Aorta (tissue), 5 donors: ENCODE measurements at places on chromosomes 4 and X. TPM values are rescaled to one million over a fixed set of nuclear protein-coding genes. Genes with fewer than 3 reads are reported as not detected.

LEF1 gene
- 5.8 TPM for total RNA-seq

DNA sequence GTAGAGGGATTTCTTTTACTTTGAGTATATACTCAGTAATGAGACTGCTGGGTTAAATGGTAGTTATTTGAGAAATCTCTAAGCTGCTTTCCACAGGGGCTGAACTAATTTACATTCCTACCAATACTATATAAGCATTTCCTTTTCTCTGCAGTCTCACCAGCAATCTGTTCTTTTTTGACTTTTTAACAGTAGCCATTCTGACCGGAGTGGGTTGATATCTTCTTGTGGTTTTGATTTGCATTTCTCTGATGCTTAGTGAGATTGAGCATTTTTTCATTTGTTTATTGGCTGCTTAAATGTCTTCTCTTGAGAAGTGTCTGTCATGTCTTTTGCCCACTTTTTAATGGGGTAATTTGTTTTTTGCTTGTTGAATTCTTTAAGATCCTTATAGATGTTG, 43.3 kb downstream of the SPCS3 start:
- no peaks in the 10 kb centered on the region for H3K4me1 ChIP-seq
- no peak overlapping the region for H3K27ac ChIP-seq
- DNase-seq = no peak
- H3K27me3 ChIP-seq = no peaks in the 10 kb centered on the region
- no peaks in the 10 kb centered on the region for H3K36me3 ChIP-seq

DNA sequence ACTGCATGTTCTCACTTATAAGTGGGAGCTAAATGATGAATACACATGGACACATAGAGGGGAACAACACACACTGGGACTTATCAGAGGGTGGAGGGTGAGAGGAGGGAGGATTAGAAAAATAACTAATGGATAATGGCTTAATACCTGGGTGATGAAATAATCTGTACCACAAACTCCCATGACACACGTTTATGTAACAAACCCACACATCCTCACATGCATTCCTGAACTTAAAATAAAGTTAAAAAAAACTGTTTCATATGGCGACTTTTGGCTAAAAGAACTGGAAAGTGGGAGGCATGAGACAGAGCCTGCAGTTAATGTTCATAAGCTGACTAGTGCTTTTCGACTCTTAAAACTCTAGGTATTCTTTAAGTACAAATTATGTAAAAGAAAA, 98.9 kb upstream of the NPFFR2 start:
- H3K27me3 ChIP-seq = no peaks in the 10 kb centered on the region
- no peak overlapping the region for H3K27ac ChIP-seq
- no peaks in the 10 kb centered on the region for H3K4me1 ChIP-seq
- no peak for DNase-seq
- H3K4me3 ChIP-seq = no peak overlapping the region

- DNase-seq = no peak
- no peak overlapping the region for H3K27ac ChIP-seq
- H3K27me3 ChIP-seq = no peaks in the 10 kb centered on the region
Measured at GRCh38 chr4:98027827-98028226, 115.4 kb downstream of the STPG2 start.

BMP3 gene
- 1.3 TPM for total RNA-seq

GRCh38 chr4:27214010-27214409, 353.4 kb downstream of the STIM2 start:
- H3K27ac ChIP-seq = no peak overlapping the region
- DNase-seq = no peak
- H3K4me3 ChIP-seq = no peak overlapping the region
- no peaks in the 10 kb centered on the region for H3K27me3 ChIP-seq
- peaks cover 3% of the 10 kb centered on the region for H3K4me1 ChIP-seq

STOX2 gene
- 5.7 TPM for total RNA-seq

PSAPL1 gene
- total RNA-seq = not detected

- DNase-seq = no peak
- no peaks in the 10 kb centered on the region for H3K27me3 ChIP-seq
- H3K4me3 ChIP-seq = no peak overlapping the region
Measured at GRCh38 chr4:138200236-138200590, 41.9 kb downstream of the SLC7A11 start.

DNA sequence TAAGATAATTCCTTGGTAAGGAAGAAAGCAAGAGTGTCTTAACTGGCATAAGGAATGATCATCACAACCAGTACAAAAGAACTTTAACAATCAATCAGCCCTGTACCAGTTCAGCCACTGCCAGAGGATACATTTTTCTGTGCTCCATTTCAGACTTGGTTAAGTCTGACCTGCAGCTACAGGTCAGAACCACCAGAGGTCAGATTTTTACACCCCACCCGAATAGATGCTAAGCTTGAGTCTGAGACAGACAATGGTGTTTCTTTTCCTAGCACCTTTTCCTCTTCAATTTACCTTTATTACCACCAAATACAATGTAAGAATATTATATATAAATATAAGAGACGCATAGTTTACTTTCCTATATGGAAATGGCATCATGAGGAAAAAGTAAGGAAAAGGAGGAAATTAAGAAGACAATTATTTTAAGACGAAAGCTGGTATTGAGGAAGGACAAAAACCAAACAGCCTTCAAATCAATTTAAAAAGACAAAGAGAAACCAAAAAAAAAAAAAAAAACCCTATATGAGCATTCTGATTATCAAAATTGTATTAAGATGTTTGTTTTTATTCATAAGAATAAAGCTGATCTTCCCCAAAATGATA, 215.3 kb upstream of the TTC29 start:
- no peak overlapping the region for H3K27ac ChIP-seq
- no peaks in the 10 kb centered on the region for H3K4me1 ChIP-seq

CXXC4 gene
- total RNA-seq = 0.93 TPM

- H3K27ac ChIP-seq = no peak overlapping the region
- no peaks in the 10 kb centered on the region for H3K27me3 ChIP-seq
- H3K4me3 ChIP-seq = no peak overlapping the region
- H3K4me1 ChIP-seq = peaks cover 2% of the 10 kb centered on the region
Measured at GRCh38 chrX:10512741-10513140, 107.6 kb downstream of the MID1 start.

DNA sequence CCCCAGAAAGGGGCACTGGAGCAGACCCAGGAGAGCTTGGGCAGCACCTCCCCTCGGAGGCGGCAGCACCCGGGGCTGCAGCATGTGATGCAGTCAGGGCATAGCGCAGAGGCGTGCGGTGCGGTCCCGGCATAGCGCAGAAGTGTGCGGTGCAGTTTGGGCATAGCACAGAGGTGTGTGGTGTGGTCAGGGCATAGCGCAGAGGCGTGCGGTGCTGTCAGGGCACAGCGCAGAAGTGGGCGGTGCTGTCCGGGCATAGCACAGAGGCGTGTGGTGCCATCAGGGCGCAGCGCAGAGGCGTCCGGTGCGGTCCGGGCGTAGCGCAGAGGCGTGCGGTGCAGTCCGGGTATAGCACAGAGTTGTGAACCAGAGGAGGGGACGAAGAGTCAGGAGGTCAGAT, 42.8 kb downstream of the ADRA2C start:
- no peaks in the 10 kb centered on the region for H3K27me3 ChIP-seq
- no peaks in the 10 kb centered on the region for H3K36me3 ChIP-seq
- peak; percentile 16 for DNase-seq
- H3K27ac ChIP-seq = no peak overlapping the region
- no peak overlapping the region for H3K4me3 ChIP-seq

LDB2 gene
- 91.5 TPM for total RNA-seq

DNA sequence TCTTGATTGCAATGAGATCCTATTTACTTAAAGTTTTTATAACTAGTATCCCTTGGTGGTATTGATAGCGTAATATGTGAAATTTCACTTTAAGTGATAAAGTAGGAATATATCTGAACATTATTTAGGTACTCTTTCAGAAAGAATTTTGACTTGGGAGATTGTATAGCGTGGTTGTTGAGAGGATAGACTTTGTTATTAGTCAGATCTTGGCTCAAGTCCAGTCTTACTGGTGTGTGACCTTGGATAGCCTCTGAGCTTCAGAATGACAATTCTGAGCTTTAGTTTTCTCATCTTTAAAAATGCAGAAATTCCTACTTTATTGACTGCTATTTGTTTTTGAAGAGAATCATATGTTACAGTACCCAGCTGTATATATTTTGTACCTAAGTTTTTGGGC, 32.6 kb downstream of the DCK start:
- no peaks in the 10 kb centered on the region for H3K27me3 ChIP-seq
- H3K27ac ChIP-seq = no peak overlapping the region
- H3K4me1 ChIP-seq = no peaks in the 10 kb centered on the region
- H3K4me3 ChIP-seq = no peak overlapping the region
- DNase-seq = no peak
- H3K36me3 ChIP-seq = no peaks in the 10 kb centered on the region

MAGEA4 gene
- not detected for total RNA-seq

DNA sequence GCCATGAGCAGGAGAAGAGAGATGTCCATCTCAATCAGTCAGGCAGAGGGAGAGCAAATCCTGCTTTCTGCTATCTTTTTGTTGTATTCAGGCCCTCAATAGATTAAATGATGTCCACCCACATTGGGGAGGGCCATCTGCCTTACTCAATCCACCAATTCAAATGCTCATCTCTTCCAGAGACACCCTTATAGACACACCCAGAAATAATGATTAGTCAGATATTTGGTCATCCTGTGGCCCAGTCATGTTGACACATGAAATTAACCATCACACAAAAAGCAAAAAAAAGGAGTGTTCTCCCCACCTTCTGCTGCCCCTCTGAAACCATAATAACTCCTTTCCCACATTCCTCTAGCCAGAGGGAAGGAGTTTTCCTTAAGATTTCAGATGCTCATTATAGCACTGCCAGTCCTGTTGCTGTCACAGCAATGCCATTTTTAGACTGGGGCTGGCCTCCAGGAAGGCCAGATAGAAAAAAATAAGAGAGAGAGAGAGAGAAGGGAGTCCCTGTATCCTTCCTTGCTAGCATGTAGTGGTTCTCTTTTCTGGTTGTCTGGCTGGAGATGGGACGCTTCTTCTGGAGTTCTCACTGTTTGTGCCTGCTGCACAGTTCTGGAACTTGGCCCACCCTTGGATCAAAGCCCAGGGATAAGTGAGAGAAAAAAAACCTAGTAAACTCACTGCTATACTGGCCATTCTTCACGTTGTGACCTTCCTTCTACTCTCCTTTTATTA, 177.7 kb downstream of the RBM46 start:
- no peaks in the 10 kb centered on the region for H3K36me3 ChIP-seq
- no peaks in the 10 kb centered on the region for H3K27me3 ChIP-seq
- no peak overlapping the region for H3K4me3 ChIP-seq
- DNase-seq = no peak
- H3K4me1 ChIP-seq = no peaks in the 10 kb centered on the region

SPANXD gene
- total RNA-seq = not detected

DNA sequence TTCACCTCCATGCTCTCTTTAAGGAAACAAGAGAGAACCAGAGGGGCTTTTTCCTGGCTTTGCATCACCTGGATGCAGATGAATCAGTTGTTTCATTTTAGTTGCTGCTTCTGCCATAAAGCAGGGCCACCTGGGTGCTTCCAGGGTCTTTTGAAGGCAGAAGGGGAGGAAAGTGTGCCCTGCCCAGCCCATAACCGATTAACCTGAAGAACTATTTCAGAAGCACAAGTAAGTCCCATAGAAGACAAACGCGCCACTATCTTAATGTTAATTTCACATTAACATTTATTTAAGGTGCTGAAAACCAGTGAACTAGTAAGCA, 32.1 kb downstream of the IRF2 start:
- H3K4me1 ChIP-seq = peaks cover 4% of the 10 kb centered on the region
- no peak overlapping the region for H3K27ac ChIP-seq
- no peaks in the 10 kb centered on the region for H3K27me3 ChIP-seq

- no peak overlapping the region for H3K27ac ChIP-seq
- H3K4me1 ChIP-seq = no peaks in the 10 kb centered on the region
- no peak for DNase-seq
- no peaks in the 10 kb centered on the region for H3K36me3 ChIP-seq
- H3K27me3 ChIP-seq = no peaks in the 10 kb centered on the region
Measured at GRCh38 chrX:42246814-42247213, 323.5 kb upstream of the CASK start.

- no peaks in the 10 kb centered on the region for H3K27me3 ChIP-seq
- no peaks in the 10 kb centered on the region for H3K36me3 ChIP-seq
- no peak overlapping the region for H3K27ac ChIP-seq
- no peak for DNase-seq
- no peaks in the 10 kb centered on the region for H3K4me1 ChIP-seq
Measured at GRCh38 chrX:110159235-110159634, 156.3 kb downstream of the TMEM164 start.

GRCh38 chr4:105453550-105454205, 20.2 kb downstream of the PPA2 start:
- H3K27me3 ChIP-seq = no peaks in the 10 kb centered on the region
- no peak overlapping the region for H3K4me3 ChIP-seq
- no peaks in the 10 kb centered on the region for H3K4me1 ChIP-seq
- H3K27ac ChIP-seq = no peak overlapping the region

- peaks cover 1% of the 10 kb centered on the region for H3K4me1 ChIP-seq
- H3K27me3 ChIP-seq = no peaks in the 10 kb centered on the region
- DNase-seq = peak; percentile 56
- H3K36me3 ChIP-seq = no peaks in the 10 kb centered on the region
Measured at GRCh38 chr4:140861359-140862176, 105.4 kb upstream of the TBC1D9 start.

- H3K4me3 ChIP-seq = no peak overlapping the region
- H3K4me1 ChIP-seq = no peaks in the 10 kb centered on the region
- DNase-seq = no peak
- no peaks in the 10 kb centered on the region for H3K27me3 ChIP-seq
- no peak overlapping the region for H3K27ac ChIP-seq
Measured at GRCh38 chr4:48261281-48261680, 8.4 kb downstream of the TEC start.

DNA sequence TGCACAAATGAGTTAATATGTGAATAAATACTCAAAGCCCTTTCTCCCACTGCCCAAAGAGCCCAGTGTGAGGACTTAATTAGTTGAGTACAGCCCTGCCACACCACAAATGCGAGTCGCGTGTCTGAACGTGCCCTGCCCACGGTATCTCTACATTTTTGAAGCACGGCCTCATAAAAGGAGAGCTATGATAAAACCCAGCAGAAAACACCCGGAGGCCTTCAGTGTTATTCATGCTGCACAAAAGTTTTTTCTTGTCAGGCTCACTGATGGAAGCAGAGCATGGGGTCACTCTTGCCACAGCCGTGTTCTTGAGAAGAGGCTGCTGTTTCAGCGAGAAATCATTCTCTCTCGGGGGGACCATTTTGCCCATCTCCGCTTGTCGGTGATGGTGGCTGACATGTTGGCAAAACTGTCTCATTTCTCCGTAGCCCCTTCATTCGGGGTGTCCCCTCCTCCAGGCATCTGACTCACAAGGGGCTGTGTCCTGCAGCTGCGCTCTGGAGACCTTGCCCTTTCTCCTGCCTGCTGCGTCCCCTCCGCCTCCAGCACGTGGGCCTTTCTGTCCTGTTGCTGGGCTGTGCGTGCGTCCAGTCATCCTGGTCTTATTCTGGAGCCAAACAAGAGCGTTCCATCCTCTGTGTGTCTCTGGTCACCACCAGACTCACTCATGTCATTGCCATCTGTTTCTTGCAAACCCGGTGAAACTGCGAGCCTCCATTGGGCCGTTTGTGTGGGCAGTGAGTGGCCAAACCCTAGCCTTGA, 88.8 kb downstream of the SORCS2 start:
- no peak for DNase-seq
- no peak overlapping the region for H3K4me3 ChIP-seq
- no peak overlapping the region for H3K27ac ChIP-seq

GRCh38 chrX:38798956-38799355, 2.3 kb upstream of the MID1IP1 start:
- no peaks in the 10 kb centered on the region for H3K27me3 ChIP-seq
- H3K36me3 ChIP-seq = no peaks in the 10 kb centered on the region
- no peak overlapping the region for H3K27ac ChIP-seq
- no peak overlapping the region for H3K4me3 ChIP-seq
